NCI-H526 (cell line): ENCODE measurements at places on chromosomes 3 and 15.

DNA sequence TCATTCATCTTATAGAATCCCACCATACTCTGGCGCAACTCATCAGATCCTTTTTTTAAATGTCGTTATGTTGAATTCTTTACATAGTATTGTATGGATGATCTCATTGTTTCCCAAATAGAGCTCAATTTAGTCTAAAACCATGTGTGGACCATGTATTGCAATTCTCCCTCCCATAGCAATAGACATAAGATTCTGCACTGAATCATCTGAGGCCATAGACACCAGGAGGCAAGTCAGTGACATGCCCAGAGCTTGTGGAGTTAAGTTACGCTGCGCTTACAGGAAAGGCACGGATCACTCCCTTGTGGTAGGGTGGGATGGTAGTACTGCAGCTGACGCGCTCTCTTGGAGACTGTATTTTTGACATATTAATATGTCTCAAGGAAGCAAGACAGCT is 211.0 kb downstream of the GABRB3 start:
- DNase-seq = no peak

- no peak for DNase-seq
Observed at GRCh38 chr15:39807791-39808190, 25.1 kb upstream of the FSIP1 start.

- DNase-seq = no peak
Observed at GRCh38 chr3:196051282-196052076, 30.4 kb downstream of the TFRC start.

GRCh38 chr3:139199421-139200010 is 144.3 kb upstream of the MRPS22 start:
- DNase-seq = no peak

GRCh38 chr3:128489927-128490649 is 2.9 kb downstream of the GATA2 start:
- DNase-seq = peak; percentile 85

- no peak for DNase-seq
Observed at GRCh38 chr15:49847423-49848281, 226.8 kb downstream of the DTWD1 start.

GRCh38 chr15:75136118-75136517 is 65.6 kb upstream of the C15orf39 start:
- no peak for DNase-seq

GRCh38 chr3:63479661-63480035 is 172.8 kb upstream of the SNTN start:
- DNase-seq = no peak

GRCh38 chr3:122255757-122256439 is 69.2 kb upstream of the CSTA start:
- no peak for DNase-seq

DNA sequence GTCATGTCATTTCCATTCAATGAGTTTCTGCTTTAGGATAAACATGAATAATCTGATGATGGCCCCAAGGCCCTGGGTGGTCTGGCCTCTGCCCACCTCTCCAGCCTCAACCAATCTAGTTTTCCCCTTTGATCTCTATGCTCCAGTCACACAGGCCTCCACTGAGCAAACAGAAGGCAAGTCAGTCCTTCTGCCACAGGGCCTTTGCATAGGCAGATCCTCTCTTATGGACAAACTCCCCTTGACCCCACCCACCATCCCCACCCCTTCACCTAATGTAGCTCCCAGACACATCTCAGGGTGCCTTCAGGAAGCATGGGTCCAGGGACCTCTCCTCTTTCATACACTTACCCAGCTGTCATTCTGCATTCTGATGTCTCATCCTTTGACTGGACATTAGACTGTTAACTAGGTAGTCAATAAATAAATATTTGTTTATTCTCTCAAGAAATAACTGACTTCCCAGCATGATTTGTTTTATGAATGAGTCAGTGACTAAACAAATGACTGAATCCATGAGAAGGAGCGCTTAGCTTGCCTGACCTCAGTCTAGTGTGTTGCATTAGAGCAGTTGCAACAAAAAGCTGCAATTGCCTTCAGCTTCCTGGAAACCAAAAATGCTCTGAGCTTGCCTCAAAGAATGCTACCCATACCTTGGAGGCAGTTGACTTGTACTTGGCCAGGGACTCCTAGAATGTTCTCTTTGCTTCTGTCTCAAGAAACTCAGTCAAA is 386.6 kb upstream of the WNT5A start:
- no peak for DNase-seq
